Activated naive CD4-positive, alpha-beta T cell treated with anti-CD3 and anti-CD28 coated beads, Interleukin-2, amount 10 ng/mL, durations not matched to agents 7 days and 5 days (primary cell): ENCODE measurements at places on chromosomes 2 and 18.
A peak's percentile ranks its signal among the peaks of the same experiment; 100 is the strongest.

DNA sequence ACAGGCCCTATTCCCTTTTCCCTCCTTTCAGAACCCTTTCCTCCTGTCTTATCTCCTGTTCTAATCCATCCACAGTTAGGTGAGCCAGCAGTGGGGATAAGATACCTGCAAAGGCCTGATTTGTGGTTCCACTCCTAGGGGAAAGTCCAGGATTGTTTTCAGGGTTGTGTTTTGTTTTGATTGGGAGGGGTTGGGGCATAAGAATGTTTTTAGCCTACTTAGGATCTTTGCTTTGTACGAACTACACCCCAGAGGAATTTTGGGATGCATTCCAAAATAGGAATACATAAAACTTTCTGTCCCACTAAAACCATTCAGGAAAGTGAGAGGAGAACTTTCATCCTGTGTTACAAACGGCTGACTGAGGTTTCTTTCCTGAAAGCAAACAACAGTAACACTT, 150.8 kb upstream of the PGAP1 start:
- no peak for DNase-seq

- DNase-seq: no peak
Measured at GRCh38 chr2:4445821-4446220, 742.4 kb downstream of the DCDC2C start.

- no peak for DNase-seq
Measured at GRCh38 chr2:179785902-179786301, 75.5 kb downstream of the ZNF385B start.

- peak; percentile 85 for DNase-seq
Measured at GRCh38 chr2:234544659-234545611, 48.1 kb upstream of the ARL4C start.

- DNase-seq: peak; percentile 3
Measured at GRCh38 chr2:20609995-20610357, 40.9 kb downstream of the HS1BP3 start.

GRCh38 chr2:53315149-53315548, 452.5 kb upstream of the CHAC2 start:
- no peak for DNase-seq

DNA sequence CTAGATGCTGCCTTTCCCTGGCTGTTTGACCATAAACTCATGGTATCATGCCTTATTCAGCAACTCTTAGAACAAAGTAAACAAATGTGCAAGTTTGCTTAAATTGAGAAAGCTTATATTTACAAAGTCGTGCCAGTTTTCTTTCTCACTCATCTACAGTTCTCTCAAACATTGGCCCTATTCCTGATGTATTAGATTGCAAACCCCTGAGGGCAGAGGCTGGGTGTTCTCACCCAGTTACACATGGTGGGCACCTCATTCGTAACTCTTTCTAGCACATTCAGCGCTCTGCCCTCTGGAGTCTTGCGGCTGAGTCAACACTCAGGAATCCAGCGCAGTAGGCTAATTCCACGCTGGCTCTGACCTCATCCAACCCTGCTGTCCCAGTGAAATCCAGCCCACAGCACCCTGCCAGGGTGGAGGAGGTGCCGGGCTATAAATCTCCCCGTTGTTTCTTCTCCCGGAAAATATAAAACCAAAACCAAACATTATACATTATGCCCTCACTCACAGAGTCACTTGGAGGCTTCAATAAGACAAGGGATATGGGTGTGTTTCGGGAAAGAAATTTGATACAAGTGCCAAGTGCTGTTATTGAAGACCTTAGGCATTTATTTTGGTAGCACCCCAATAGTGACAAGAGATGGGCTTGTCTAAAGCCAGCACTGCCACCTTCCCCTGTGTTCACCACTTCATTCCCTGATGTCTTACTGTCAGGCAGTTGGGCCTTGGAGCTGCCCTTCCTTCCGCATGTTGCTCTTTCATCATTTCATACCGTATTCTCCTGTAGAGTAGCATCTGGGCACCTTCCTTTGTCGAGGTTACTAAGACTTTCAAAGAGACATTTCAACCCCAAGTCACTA, 287.4 kb downstream of the PRKCE start:
- DNase-seq: no peak

DNA sequence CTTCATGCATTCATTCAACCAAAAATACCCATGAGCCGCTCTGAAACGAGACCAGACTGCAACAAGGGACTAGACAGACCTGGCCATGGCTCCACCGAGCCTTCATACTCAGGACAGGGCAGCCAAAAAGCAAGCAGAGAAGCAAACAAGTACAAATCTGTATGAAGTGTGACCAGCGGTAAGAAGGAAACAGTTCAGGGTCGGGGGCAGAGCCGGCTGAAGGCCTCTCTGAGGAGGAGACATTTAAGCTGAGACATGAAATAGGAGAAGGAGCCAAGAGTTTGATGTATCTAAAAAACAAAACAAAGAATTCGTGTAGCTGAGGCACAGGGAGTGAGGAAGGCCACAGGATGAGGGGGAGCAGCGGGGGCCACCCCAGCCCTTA, 21.3 kb upstream of the SLC66A3 start:
- no peak for DNase-seq

- DNase-seq: no peak
Measured at GRCh38 chr18:57561728-57562423, 24.6 kb downstream of the FECH start.

DNA sequence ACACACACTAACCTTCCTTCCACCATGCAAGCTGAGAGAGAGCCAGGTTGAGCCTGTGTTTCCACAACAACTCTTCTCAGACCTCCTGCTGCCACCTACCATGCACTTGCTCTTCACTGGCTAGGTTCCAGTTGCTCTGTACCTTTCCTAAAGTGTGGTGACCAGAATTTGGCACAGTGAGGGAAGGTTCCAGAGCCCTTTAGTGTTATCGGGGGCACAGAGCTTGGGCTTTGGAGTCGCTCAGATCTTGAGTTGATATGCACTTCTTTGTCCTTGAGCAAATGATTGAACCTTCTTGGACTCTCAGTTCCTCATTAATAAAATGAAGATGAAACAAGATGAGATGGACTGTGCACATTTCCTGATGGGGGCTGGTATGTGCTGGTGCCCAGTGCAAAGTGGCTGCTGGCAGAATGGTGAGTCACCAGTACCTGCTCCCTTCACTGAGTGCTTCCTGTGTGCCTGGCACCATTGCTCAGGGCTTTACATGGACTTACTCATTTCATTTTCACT, 47.1 kb downstream of the NEDD4L start:
- no peak for DNase-seq

- no peak for DNase-seq
Measured at GRCh38 chr2:100546469-100546868, 16.3 kb upstream of the PDCL3 start.

DNA sequence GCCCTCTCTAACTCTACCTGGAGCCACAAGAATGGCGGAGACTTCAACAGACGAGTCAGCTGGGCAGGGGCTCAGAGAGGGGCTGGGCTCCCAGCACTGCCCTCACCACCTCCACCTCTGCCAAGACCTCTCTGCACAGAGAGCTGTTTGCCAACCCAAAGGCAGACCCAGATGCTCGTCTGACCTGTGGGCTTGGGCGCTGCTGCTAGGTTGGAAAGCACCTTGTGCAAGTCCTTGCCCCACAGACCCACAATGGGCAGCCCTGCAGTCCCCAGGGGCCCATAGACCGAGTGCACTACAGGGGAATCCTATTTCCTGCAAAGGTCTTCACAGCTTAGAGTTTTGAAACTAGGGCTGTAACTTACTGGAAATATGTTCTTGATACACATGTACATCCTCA, 13.3 kb downstream of the ACKR3 start:
- DNase-seq: no peak

DNA sequence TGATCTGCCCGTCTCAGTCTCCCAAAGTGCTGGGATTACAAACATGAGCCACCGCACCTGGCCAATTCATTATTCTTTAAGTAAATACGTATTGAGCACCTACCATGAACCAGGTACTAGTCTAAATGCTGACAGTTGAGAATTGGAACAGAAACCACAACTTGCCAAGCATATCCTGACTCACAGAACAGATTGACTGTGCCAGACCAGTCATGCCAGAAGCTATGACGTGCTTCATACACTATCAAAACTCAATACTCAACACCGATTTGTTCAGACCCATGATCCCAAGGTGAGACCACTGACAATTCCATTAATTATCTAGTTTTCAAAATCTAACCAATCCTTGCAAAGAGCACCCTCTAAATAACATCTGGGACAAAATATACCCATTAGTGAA, 148.6 kb downstream of the B3GNT2 start:
- no peak for DNase-seq

DNA sequence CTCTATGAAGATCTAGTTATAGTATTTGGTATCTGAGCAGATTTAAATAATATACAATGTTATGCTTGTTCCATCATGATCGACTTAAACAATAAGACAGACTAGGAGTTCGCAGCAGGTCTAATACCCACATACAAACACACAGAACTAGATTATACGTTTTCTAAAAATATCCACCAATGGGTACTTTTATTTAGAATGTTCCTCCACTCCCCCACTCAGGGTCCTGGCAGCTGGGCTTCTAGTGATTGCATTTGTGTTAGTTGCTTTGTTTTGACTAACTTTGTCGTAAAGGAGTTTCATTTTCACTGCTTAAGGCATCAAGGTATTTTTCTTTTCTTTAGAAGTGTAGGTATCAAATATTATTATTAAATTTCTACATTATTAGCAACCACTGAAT, 91.4 kb downstream of the RPRM start:
- no peak for DNase-seq

GRCh38 chr2:126317790-126318431, 338.0 kb upstream of the GYPC start:
- no peak for DNase-seq

DNA sequence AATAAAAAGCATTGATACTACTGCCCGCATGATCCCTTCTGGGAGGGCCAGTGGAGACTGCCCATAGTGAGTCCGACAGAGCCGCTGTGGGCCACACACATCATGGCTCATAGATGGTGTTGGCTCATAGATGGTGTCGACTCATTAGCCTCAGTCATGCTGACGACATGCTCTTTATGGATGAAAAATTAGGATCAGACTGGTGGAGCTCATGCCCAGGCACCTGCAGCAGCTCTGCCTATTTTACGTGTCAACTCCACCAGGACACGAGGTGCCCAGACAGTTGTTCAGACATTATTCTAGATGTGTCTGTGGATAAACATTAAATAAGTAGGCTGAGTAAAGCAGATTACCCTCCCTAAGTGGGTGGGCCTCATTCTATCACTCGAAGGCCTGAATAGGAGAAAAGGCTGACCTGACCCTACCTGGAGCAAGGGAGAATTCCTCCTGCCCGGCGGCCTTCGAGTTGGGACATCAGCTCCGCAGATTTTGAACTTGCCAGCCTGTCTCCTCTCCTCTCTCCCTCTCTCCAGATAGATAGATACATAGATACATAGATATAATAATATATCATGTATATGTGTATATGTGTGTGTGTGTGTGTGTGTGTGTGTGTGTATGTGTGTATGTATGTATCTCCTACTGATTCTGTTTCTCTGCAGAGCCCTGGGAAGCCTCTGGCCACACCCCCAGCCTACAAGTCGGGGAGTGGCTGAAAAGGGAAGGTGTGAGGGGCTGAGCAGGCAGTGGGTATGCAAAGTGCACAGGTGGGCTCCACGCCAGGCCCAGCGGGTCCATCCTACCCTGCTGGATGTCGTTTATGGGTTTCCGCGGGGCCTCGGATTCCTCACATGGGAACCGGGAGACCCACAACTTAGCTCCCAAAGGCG, 13.6 kb upstream of the TEX51 start:
- DNase-seq: no peak

DNA sequence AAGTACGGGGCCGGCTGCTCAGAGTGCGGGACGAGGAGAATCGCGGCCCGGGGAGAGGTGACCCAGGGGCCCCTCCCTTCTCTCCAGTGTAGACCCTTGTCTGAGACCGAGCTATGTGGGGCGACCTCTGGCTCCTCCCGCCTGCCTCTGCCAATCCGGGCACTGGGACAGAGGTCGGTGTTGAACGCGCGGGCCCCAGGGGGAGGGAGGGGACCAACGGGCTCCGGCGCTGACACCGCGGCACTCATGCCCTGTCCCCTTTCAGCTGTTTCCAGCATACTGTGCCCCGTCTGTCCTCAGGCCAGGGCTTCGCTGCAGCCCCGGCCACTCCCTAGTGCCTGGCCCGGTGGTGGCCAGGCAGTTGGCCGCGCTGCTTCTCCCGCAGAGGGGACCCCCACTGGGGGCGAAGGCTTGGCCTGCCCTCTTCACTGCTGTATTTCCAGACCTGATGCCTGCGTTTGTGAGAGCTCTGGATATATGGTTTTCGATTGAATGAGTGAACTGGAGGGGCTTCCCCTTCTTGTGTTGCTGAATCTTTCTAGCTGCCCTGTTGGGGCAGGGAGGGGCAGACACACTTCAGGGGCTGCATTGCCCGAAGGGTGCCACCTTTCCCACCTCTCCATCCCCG, 809 bp downstream of the DBI start:
- DNase-seq: peak; percentile 72

DNA sequence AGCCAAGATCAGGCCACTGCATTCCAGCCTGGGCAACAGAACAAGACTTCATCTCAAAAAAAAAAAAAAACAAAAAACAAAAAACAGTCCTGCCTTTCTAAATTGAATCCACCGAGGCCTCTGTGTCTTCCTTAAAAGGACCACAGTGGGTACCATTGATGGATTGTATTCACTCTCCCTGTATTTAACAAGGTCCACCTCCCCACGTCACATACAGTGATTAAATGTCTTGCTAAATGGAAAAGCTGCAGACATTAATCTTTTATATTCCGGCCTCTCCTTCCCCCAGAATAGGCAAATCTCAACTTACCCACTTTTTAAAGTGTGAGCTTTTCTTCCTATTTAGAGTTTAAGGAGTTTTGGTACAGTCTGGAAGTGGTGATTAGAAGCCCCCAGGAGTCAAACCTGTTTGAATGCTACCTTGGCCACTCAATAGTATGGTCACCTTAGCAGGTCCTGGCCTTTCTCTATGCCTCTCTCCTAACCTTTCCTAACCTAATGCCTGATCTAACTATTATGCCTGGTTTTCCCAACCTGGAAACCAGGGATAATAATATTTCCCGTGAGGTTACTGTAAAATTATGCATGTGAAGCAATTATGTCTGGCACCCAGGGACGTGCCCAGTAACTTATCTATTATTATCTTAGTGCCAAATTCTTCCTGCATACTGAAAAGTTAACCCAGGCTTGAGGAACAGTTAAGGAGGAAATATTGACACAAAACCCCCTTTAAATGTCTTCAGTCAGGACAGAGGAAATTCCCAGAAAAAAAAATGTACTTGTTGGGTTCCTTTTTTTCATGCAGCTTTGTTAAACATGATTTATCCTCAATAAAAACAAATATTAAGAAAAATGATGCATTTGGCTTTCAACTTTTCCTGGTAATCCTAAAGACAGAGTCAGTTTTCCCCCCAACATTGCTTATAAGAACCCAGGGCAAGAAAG, 3.1 kb downstream of the NFE2L2 start:
- DNase-seq: no peak

DNA sequence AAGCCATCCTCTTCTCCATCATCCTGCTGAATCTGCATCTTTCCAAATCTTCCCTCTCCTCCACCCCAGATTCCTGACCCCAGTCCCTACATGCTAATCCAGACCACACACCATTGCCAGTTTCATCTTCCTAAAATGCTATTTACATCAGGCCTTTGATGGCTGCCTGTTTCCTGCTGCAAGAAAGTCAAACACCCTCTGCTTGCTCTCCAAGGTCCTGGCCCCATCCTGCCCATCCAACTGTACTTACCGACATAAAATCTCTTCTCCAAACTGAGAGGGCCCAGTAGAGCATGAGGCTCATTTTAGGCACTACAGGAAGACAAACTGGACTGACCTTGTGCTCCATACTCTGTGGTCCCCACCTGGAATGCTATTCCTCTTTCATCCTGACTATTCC, 19.0 kb downstream of the ALK start:
- DNase-seq: no peak

GRCh38 chr2:172735582-172736423, at the start of gene RAPGEF4:
Gene RAPGEF4 (plus strand): TSS chr2:172735845. CDS start chr2:172735984, 139 bp downstream.
- no peak for DNase-seq
